ENCODE measurements at places on chromosomes 4 and X.

- no peak for DNase-seq
Observed at GRCh38 chrX:1384658-1385252, 7.2 kb downstream of the SLC25A6 start.

- no peak for DNase-seq
Observed at GRCh38 chr4:21709031-21709430, 239.5 kb downstream of the KCNIP4 start.

- DNase-seq = no peak
Observed at GRCh38 chr4:148693913-148694649, 251.9 kb upstream of the NR3C2 start.

- DNase-seq = no peak
Observed at GRCh38 chr4:10690185-10690907, 5.8 kb upstream of the CLNK start.

- DNase-seq = peak; percentile 32
Observed at GRCh38 chrX:119121341-119121740, 6.3 kb downstream of the KIAA1210 start.

GRCh38 chrX:9871701-9872268 is 85.6 kb downstream of the SHROOM2 start:
- DNase-seq = peak; percentile 36

DNA sequence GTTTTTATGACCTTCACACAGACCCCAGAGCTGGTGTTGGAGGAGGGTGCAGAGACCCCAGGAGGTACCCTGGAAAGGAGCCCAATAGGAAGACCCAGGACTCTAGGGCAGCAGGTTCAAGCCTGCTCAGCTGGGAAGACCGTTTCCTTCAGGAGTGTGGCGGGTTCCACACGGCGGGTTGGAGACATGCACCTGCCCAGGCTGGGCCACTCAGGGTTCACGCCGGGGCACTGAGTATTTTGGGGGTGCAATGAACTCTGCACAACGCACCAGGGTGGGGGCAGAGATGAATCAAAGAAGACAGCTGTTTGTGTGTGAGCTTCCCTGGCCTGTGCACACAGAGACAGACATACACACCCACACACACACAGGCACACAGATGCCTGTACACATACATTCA is 52.5 kb upstream of the PPP2R3B start:
- DNase-seq = no peak

GRCh38 chrX:115214151-115214550 is 19.7 kb downstream of the LRCH2 start:
- no peak for DNase-seq

GRCh38 chr4:1327526-1328266 is 19.3 kb upstream of the UVSSA start:
- DNase-seq = no peak

DNA sequence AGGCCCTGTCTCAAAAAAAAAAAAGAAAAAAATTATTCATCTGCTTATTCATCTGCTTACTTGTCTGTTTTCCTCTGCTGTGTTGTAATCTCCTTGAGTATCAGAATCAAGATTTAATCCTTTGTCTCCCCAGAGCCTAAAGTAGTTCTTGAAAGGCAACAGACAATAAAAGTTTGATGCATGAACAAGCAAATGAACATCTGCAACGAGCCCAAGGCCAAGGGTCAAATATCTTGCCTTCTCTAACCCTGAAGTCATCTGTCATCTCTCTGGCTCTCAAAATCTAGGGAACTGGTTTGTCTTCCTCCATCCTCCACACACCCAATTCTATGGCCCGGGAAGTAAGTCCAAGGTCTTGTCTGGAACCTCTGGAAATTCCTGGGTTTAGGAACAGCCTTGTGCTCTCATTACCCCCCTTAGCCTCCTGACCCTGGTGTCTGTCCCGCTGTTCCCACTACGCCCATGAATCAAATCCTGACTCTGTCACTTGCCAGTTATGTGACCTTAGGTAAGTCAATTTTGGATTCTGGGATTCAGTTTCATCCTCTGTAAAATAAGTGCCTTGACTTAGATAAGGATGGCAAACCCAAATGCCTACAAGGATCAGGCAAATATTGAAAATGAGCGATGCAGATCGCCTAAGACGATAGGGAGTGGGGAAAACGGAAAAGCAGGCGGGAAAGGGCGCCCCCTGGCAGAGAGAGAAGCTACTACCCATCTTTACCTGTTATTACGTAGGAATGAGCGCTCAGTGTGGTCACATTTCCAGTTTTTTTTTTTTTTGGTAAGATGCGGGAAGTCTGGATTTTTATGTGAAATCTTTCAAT is 102.7 kb upstream of the DHX15 start:
- peak; percentile 8 for DNase-seq

- no peak for DNase-seq
Observed at GRCh38 chr4:102808009-102808408, 19.3 kb downstream of the UBE2D3 start.

DNA sequence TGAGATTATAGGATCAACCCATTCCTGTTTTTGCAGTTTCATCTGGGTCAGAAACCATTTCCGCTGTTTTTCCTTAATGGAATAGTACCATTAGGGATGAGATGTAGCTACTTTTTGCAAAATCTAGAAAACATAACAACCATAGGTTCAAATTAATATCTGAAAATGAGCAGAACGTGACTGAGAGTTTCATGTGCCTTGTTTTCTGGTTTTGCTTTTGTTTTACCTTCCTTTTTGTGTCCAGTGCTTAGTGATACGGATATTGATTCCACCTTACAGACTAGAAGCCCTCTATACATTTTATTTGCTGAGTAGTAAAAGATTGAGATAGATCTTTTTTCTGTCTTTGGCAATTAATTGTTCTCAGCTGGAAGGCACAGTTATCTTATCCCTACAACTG is 46.5 kb downstream of the SNX25 start:
- DNase-seq = no peak

GRCh38 chr4:24763631-24764297 is 31.6 kb upstream of the SOD3 start:
- peak; percentile 78 for DNase-seq

DNA sequence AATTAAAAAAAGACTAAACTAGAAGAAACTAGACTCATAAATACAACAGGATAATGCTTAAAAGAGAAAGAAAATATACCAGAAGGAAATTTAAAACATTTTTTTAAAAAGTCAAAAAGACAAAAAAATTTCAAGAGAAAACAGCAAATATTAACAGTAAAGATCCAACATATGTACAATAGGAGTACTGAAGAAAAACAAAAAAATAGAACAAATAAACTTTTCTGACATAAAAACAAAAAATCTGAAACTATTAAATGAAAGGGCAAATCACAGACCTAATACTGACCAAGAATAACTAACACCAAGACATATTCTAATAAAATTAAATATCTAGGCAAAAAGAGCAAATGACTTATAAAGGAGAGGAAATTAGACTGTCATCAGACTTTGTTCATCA is 11.5 kb downstream of the DNAJB14 start:
- DNase-seq = no peak

DNA sequence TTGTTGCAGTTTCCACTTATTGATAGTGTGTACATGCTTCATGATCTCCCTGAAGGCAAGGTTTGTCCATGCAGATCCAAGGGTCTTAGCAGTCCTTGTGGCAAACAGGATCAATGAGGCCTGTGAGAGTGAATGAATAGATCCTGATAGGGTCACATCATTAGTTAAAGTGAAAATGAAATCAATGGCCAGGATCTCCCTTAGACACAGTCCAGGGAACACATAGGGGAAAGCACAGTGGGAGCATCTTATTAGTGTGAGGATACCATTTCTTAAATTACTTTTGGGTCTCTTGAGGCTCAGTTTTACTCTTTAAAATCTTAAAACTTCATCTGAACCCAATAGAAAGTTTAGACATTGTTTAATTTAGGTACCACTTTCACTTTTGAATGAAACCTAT is 59.3 kb downstream of the ARHGAP6 start:
- DNase-seq = no peak

- DNase-seq = peak; percentile 20
Observed at GRCh38 chrX:136850441-136851175, 29.9 kb downstream of the RBMX start.

- no peak for DNase-seq
Observed at GRCh38 chr4:80360084-80360483, 24.6 kb downstream of the CFAP299 start.

GRCh38 chr4:147056940-147057610 is 111.4 kb upstream of the TTC29 start:
- DNase-seq = peak; percentile 43

DNA sequence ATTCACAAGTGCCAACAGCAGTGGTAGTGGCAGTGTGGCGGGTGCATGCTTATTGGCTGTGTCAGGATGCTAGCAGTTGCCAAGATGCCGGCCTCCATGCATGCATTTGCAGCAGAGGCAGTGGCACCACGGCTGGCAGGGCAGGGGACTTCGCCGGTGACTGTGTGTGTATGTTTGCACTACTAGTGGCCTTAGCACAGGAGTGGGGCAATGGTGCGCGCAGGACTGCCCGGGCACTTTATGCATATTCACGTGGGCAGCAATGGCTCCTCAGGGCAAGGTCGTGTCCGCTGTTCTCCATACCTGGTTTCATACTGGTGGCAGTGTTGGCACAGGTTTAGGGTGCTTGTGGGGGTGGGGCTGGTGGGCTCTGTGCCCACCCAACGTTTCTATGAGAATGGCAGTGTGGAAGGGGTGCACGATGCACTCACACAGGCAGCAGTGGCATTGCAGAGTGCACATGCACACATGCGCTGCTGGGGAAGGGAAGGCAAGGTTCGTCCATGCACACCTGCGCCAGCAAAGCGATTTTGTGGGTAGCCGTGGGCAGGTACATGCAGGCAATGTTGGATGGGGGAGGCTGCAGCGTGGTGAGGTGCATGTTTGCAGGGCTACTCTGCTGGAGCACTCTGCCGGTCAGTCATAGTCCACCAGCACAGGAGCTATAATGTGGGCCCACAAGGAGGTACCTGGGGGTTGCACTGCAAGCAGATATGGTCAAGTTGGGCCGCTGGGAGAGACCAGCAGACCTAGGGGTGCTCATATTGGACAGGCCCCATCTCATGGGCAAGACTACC is 338.9 kb upstream of the TECRL start:
- no peak for DNase-seq

- no peak for DNase-seq
Observed at GRCh38 chr4:10732235-10732913, 47.8 kb upstream of the CLNK start.

DNA sequence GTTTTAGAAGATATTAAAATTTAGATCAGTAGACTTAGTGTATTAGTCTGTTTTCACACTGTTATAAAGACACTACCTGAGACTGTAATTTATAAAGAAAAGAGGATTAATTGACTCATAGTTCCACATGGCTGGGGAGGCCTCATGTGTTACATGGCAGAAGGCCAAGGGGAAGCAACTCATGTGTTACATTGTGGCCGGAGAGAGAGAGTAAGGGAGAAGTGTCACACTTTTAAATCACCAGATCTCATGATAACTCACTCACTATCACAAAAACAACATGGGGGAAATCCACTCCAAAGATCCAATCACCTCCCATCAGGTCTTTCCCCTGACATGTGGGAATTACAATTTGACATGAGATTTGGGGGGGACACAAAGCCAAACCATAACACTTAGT is 1159.7 kb upstream of the PCDH7 start:
- DNase-seq = no peak

DNA sequence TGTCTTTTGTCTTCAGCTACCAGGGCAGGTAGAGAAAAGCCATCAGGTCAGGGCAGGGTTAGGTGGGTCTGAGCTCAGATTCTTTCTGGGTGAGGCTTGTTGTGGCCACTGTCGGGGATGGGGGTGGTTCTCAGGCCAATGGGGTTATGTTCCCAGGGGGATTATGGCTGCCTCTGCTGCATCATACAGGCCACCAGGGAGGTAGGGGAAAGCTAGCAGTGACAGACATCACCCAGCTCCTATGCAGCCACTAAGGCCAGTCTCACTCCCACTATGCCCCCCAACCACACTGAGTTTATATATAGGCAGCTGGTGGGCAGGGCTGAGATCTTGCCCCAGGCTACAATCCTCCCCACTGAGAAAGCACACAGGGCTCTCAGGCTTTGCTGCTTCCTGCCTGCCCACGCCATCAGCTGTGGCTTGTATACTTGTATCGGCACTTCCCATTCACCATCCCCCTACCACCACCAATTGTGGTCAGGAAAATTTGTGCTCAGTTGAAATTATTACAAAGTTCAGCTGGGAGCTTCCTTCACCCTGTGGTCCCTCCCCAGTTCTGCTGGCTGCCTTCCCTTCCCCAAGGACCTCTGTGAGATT is 72.6 kb upstream of the PTPN13 start:
- DNase-seq = no peak

- DNase-seq = no peak
Observed at GRCh38 chr4:66949419-66949818, 595.9 kb downstream of the CENPC start.

DNA sequence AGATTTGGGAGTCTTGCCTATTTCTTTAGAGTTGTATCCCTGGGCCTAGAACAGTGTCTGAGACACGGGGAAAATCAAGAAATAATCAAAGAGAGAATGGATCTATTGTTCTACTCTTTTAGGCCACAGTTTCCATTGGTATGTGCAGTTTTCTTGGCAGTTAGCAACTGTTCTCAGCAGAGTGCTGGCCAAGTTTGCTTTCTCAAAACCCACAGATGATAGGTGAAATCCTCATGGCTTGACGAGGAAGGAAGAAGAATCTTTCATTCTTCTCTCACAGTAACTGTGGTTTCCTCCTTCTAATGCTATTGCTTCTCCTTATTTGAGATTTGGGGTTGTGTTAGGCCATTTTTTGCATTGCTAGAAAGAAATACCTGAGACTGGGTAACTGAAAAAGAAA is 42.2 kb downstream of the AGA start:
- no peak for DNase-seq

GRCh38 chr4:5460106-5460801 is 248.1 kb downstream of the EVC2 start:
- DNase-seq = peak; percentile 21

DNA sequence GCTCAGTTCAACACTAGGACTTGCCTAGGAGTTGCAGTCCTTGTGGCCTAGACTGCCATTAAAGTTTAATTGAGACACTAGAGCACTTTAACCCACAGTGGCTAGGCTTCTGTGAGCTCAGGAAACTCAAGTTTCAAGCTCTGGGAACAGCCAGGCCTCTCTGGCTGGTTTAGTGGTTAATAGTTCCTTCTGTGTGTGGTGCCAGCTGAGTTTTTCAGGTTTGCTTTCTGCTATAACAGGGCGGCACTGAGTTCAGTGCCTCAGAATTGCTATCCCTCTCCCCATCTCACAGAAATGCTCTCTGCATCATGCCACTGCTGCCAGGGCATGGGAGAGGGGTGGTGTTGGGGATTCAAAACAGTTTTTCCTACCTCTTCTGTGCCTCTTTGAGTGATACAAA is 15.9 kb downstream of the MMAA start:
- no peak for DNase-seq

DNA sequence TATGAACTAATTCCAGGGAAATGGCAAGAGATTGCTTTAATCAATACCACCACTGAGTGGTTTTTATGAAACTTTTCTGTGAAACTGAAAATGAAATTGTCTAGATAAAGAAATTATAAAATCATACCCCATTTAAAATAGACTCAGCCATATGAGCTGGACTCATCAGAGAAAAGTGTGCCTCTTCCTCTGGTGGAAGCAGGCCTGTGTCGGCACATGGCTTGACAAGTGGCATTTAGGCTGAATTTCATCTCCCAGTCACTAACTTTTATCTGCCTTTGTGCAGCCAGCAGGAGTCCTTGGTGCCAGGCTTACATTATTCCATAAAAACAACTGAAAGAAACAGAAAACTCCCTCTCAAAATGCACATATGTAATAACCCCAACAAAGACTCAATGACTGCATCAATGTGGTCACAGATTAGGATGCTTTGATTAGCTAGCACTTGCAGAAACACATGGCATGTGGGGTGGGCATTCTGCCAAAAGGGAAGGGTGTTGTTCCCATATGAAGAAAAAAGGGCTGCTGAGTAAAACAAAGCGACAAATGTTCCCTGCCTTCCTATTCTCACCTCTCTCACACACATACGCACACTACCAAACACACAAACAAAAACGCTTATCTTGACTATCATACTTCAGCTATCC is 232.3 kb downstream of the PABPC4L start:
- peak; percentile 1 for DNase-seq

All from AG10803 (cell line).